ENCODE measurements at places on chromosomes 7 and 10.

DNA sequence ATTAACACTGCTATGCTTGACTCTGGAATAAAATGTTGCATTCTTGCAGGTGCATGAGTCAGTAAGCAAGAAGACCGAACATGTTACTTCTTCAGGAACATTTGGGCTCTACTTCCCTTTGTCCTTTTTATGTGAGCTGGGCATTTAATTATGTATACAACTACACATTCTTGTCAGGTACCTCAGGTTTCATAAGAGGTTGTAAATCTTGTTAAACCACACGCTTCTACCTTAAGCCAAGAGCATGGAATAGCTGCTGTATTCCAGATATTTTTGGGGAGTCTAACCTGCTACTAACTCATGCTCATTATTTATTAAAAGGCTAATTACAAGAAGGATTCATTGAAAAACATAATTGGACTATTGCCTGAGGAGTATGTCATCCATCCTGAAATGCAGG, 414.2 kb upstream of the KLF6 start:
- DNase-seq: no peak

DNA sequence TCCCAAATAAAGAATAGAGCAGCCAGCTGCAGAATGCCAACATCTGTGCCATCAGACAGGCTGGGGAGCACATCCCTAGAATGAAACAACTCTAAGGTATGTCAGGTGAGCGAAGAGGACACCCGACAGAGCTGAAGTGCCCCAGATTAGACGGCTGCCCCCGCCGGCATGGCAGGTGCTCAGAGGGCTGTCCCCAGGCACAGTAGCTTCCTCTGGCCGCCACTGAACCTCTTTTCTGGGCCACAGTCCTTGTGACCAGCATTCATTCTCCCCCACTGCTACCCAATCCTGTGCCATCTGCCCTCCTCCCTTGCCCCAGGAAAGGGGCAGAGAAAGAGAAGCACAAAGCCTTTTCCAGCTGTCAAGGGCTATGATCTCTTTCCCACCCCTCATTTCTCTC, 41.7 kb downstream of the RGS10 start:
- no peak for DNase-seq

GRCh38 chr10:5613481-5614154, 52.8 kb downstream of the ASB13 start:
- DNase-seq: no peak

- no peak for DNase-seq
Observed at GRCh38 chr10:118687472-118687871, 67.3 kb downstream of the CACUL1 start.

DNA sequence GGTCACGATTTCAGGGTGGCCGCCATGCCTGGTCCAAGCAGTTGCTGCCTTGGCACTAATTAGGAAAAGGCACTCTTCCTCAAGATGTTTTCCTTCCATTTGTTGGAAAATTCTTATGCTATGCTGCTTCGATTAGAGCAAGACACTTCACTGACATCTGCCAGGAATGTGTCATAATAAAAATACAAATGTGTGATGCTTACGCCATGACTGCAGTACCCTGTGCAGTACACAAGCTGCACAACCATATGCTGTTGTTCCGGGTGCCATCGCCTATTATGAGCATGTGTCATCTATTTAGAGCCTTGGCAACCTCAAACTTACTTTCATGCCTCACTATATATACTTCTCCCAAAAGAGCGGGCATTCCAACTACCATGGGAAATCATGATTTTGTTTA, 14.9 kb upstream of the MPP7 start:
- no peak for DNase-seq

GRCh38 chr7:25855854-25856782, 295.9 kb upstream of the NFE2L3 start:
- DNase-seq: no peak

DNA sequence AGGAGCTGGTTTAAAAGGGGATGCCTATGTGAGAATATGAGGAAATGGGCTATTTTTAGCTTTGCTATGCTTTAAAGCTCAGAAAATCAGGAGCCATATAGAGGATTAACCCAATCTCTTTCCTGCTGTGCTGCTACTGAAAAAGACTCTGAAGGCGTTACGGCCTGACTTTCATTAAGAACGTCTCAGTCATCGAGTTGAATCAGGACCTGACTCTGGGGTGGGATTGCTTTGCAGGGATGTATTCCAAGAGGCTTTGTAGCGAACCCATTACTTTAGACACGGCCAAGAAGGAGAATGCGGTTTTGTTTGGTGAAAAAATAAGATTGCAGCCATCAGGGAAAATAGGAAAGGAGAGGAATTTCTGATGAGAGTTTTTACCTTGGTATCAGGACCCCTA, 426.9 kb downstream of the CCSER2 start:
- DNase-seq: no peak

- no peak for DNase-seq
Observed at GRCh38 chr7:100506356-100506923, 22.7 kb downstream of the NYAP1 start.

- no peak for DNase-seq
Observed at GRCh38 chr7:70761711-70762328, 370.1 kb upstream of the GALNT17 start.

DNA sequence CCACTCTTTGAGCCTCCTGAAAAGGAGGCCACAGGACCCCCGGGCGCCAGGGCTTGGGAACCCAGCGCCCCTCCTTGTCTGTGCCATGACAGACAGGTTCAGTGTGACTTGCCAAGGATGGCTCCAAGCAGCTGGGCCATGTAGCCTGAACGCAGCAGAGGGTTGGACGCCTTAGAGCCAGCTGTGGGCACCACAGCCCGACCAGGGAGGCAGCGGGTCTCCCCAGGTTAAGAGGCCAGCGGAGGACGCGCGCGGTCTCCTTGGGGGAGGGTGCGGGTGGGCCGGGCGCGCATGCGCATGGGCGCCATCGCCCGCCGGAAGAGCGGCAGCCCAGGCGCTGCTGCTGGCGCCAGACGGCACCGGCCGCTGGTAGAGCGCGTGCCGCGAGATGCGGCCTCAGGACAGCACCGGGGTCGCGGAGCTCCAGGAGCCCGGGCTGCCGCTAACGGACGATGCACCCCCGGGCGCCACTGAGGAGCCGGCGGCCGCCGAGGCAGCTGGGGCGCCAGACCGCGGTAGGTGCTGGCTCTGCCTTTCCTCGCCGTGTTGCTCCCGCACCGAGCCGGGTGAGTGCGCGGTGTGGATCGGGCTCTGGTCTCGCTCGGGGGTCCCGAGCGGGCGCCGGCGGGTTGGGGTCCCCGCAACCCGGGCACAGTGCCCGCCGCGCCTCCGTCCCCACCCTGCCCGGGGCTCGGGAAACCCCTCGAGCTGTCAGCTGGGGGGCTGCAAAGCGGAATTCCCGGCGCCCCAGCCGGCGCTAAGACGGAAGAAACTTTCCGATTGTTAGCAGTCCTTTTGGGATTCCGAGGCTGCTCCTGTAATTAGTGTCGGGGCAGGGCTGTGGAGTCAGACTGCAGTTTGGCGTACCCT, at the start of gene SLC35G1:
SLC35G1 (plus strand) TSS at position 333 of the 870 bp plus-strand sequence; CDS start at position 389, 56 bp downstream.
- peak; percentile 91 for DNase-seq

GRCh38 chr7:157779206-157779605, 442.4 kb downstream of the DNAJB6 start:
- DNase-seq: no peak

- DNase-seq: no peak
Observed at GRCh38 chr7:11584406-11585031, 247.5 kb downstream of the THSD7A start.

DNA sequence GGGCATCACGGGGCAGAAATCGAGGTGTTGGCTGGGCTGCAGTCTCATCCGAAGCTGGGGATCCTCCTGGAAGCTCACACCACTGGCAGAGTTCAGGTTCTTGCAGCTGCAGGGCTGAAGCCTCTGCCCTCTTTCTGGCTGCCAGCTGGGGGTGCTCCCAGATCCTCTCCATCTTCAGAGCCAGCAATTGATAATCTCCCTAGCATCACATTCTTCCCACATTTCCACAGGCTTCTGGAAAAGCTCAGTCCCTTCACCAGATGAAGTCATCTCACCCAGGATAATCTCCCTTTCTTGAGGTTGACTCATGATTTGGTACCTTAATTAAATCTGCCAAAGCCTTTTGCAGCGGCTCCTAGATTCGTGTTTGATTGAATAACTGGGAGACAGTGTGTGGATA, 55.2 kb downstream of the NRP1 start:
- DNase-seq: no peak

DNA sequence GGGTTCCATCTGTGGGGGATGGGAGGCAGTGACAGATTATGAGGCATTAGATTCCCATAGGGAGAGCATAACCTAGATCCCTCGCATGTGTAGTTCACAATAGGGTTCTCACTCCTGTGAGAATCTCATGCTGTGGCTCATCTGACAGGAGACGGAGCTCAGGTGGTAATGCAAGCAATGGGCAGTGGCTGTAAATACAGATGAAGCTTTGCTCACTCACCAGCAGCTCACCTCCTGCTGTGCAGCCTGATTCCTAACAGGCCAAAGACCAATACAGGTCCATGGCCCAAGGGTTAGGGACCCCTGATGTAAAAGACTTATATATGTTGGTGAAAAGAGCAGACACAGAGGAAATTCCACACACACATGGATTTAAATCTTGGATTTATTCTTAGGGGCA, 370.2 kb downstream of the NRG3 start:
- DNase-seq: no peak

DNA sequence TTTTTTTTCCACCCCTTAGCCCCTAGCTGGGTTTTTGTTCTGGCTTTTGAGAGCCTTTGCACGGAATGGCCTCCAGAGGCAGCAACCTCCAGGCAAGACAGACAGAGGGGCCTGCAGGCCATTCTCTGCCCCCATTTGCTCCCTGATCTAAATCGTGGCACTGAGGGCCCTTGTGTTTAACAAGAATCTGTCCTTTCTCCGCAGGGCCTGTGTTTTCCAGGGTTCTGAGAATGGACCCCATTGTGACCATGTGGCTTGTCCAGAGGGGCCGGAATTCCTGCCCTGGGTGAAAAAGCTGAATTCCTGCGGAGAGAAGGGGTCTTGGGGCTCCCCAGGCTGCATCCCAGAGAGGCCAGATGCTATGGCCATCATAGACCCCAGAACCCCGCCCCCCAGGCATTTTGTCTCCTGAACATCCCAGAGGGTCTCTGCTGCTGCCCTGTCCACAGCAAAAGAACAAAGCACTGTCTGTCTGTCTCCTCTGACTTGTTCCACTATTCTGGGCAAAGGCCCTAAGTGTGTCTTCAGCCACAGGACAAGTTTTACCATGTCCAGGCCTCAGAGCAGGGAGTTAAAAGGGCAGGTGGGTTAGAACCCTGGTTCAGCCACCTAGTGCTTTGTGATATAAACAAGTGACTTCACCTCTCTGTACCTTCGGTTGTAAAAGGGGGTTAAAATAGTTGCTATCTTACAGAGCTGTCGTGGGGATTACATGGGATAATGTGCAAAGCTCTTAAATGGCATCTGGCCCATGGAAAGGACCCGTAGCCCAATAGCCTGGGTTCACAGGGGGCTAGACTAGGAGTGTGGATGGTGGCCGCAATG, 155.6 kb downstream of the SH3PXD2A start:
- DNase-seq: no peak

DNA sequence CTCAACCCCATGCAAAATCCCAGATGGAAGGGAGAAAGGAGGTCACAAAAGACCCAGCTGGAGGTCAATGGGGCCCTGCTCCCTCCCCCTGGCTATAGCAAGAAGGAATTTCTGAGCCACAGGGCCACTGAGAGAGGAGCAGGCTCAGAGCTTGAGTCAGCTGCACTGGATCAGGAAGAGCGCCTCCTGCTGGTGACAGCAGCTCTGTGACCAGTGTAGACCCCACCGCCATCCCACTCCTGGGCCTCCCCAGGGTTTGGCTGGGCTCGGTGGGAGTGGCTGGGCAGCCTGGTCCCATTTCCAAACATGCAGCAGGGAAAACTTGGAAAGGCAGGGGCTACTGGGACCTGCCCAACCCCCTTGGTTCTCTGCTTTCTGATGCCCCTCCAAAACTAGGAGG, 31.5 kb upstream of the PRLHR start:
- no peak for DNase-seq

- DNase-seq: no peak
Observed at GRCh38 chr7:52320610-52321009, 714.8 kb upstream of the POM121L12 start.

GRCh38 chr10:63286340-63286739, 153.2 kb downstream of the NRBF2 start:
- DNase-seq: no peak

- DNase-seq: peak; percentile 66
Observed at GRCh38 chr7:47435889-47436312, 146.0 kb downstream of the TNS3 start.

- no peak for DNase-seq
Observed at GRCh38 chr10:102122450-102122849, 2.3 kb upstream of the LDB1 start.

DNA sequence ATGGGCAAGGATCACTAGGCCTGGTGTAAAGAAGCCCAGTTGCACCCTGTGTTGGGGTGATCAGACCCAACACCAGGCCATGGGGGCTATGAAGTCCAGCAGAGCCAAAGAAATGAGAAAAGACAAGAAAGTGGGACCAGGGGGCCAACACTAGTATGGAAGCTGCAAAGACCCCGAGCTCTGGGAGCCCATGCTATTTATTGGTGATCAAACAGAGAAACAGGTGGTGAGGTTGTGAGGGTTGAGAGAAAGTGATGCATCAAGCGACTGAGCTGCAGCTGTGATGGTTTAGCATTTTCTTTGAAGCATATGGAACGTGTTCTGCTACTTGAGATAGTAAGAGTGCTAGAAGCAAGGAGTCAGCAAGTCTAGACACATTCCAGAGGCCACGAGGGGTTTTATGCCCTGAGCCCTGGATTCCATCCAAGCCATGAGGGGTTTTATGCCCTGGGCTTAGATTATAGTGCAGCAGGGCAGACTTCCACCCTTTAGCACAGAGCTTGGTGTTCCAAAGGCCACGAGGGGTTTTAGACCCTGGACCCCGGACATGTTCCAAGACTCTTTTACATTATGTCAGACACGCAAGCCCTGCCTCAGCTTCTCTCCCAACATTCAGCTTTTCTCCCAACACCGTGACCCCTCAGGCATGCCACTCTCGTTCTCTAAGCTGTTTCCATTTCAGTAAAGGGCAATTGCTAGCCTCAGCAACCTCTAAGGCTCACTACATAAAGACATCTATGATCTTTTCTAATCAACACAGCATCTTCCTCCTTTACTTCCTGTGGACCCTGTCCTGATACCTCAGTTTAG, 43.1 kb upstream of the GPAM start:
- no peak for DNase-seq

DNA sequence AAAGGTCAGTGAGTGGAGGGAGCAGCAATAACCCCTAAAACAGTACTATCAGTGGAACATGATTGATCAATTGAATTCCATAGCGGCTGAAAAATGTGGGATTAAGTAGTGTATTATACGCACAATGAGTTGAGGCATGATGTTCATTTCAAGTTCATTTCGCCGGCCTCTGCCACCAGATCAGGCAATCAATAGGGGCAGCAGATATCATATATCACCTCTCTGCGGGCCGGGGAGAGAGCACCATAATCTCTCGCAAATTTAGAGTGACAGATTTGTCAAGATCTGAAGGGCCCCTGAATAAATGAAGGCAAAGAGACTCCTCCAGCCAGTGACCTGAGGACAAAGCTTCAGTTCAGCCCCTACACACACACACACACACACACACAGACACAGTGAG, 58.5 kb downstream of the PAX2 start:
- no peak for DNase-seq

- no peak for DNase-seq
Observed at GRCh38 chr10:118590334-118590733, 5.1 kb downstream of the PRLHR start.

GRCh38 chr10:33276282-33276923, 58.1 kb downstream of the NRP1 start:
- DNase-seq: no peak

- no peak for DNase-seq
Observed at GRCh38 chr10:118116715-118117449, 70.1 kb upstream of the RAB11FIP2 start.

GRCh38 chr10:71243756-71244395, 31.5 kb downstream of the UNC5B start:
- no peak for DNase-seq

GRCh38 chr7:25646726-25647413, 418.6 kb upstream of the NPVF start:
- DNase-seq: no peak
